Activated naive CD8-positive, alpha-beta T cell treated with anti-CD3 and anti-CD28 coated beads, Interleukin-2, amount 10 ng/mL, durations not matched to agents 7 days and 5 days (primary cell): ENCODE measurements at places on chromosomes 2 and 18. TPM values are rescaled to one million over a fixed set of nuclear protein-coding genes. Genes with fewer than 3 reads are reported as not detected.

IL36RN gene
- total RNA-seq = not detected

ARPC2 gene
- total RNA-seq = 707 TPM

CHAC2 gene
- 7.3 TPM for total RNA-seq

ANO7 gene
- total RNA-seq = 0.97 TPM

MAP3K19 gene
- total RNA-seq = not detected

SMPD4 gene
- 67.3 TPM for total RNA-seq

DNA sequence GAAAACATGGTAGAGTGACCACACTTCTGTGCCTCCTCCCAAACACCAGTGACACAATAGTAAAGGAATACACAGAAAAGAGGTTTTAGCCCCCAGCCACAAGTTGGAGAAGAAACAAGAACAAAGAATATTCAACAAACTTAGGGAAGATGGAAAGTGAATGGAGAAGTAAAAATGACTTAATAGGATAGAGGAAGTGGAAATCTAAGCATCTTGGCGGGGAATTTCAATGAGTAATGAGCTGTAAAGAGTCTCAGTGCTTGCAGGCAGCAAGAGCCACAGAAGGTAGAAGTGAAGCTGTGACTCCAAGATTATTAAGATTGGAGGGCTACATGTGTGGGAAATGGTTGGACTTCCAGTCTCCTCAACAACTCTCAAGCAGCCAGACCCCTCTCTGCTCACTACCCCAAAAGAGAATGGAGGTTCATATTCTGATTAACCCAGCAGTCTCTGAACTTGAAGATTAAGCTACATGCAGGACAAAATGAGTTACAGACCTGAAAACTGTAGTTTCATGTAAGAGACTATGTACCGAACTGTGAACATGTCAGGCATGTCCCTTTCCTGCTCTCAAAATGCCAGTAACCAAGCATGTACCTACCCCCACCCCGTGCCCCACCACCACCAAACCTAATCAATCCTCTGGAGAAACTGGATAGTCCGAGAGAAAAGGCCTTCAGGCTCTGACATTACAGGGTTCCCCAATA, 16.9 kb upstream of the HNRNPLL start:
- no peaks in the 10 kb centered on the region for H3K36me3 ChIP-seq
- DNase-seq = no peak
- H3K4me1 ChIP-seq = peaks cover 2% of the 10 kb centered on the region

- H3K4me1 ChIP-seq = no peaks in the 10 kb centered on the region
- H3K27ac ChIP-seq = no peak overlapping the region
- no peaks in the 10 kb centered on the region for H3K36me3 ChIP-seq
- no peak overlapping the region for H3K4me3 ChIP-seq
- DNase-seq = no peak
These were observed 86.6 kb upstream of the THOC1 start for GRCh38 chr18:354471-354870.

- H3K4me1 ChIP-seq = no peaks in the 10 kb centered on the region
- H3K36me3 ChIP-seq = no peaks in the 10 kb centered on the region
- no peak overlapping the region for H3K27ac ChIP-seq
- DNase-seq = no peak
These were observed 120.8 kb downstream of the GAREM1 start for GRCh38 chr18:32349728-32350395.

DNA sequence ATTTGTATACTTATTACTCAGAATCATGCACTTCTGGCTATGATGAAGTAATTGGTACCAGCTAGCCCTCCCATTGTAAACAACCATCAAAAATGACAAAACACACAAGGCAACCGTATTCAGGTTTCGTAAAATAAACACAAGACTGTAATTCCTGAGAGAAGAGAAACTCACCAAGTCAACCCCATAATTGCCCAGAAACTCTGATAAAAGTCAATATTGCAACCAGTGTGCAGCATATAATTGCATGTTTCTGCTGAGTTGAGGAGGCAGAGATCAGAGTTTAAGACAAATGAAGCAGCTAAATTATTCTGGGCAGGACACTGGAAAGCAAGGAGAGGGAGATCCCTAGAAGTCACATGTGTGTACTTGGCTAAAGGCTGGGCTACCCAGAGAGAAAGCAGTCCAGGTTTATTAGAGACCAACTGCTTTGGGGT, 90.3 kb downstream of the ROCK2 start:
- H3K4me3 ChIP-seq = no peak overlapping the region
- H3K27me3 ChIP-seq = no peaks in the 10 kb centered on the region
- DNase-seq = no peak
- no peaks in the 10 kb centered on the region for H3K4me1 ChIP-seq

GRCh38 chr2:129056959-129057317, 738.3 kb upstream of the HS6ST1 start:
- H3K4me3 ChIP-seq = no peak overlapping the region
- H3K27me3 ChIP-seq = no peaks in the 10 kb centered on the region
- no peaks in the 10 kb centered on the region for H3K4me1 ChIP-seq
- no peak for DNase-seq
- no peak overlapping the region for H3K27ac ChIP-seq

DNA sequence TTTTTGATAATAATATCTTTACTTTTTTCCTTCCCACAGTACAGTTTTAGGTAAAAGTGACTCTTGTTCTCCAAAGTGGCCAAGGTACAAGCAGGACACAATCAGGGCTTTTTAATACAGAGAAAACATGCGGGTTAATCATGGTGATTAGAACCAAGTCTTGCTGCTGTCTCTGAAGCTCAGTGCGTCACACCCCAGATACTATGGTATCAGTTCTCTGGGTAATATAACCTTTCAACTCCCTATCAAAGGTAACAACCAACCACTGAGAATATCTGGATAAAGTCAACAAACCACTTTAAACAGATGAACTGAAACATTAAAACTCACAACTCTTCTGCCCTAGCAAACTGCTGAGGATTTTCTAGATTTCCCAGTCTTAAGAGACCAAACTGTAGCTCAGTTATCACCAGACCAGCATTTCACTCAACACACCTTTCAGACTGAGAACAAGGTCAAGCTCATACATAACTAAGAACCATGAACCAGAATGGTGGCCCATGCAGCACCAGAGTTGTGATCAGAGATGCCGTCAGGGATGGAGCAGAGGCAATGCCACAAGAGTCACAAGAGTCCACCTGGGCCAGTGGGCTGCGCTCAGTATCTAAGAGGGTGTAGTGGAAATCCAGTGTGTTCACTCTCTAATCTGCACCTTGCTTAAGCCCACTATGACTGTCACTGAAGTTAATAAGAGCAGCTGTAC, 103.0 kb downstream of the UXS1 start:
- no peak overlapping the region for H3K27ac ChIP-seq
- DNase-seq = no peak
- no peaks in the 10 kb centered on the region for H3K27me3 ChIP-seq
- H3K36me3 ChIP-seq = peaks cover 56% of the 10 kb centered on the region
- H3K4me1 ChIP-seq = peaks cover 55% of the 10 kb centered on the region

GRCh38 chr2:17576802-17577201, 36.3 kb downstream of the VSNL1 start:
- H3K36me3 ChIP-seq = no peaks in the 10 kb centered on the region
- peaks cover 14% of the 10 kb centered on the region for H3K4me1 ChIP-seq
- DNase-seq = no peak
- H3K4me3 ChIP-seq = no peak overlapping the region
- peaks cover 9% of the 10 kb centered on the region for H3K27me3 ChIP-seq

DNA sequence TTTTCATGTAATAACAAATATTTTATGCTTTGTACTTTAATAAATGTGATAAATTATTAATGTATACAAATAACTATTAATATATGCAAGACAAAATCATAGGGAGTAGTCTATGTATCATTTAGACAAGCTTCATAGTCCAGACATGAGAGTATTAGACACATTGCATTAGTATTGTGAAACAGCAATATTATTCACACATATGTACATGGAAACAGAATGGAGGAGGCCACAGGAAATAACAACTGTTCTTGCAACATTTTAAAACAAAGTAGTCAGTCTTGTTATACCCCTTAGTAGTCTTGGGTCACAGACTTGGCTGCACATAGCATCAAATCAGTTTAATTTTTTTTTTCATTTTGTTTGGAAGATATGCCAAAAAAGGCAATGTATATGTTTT, 15.8 kb downstream of the DSC1 start:
- H3K4me3 ChIP-seq = no peak overlapping the region
- H3K27ac ChIP-seq = no peak overlapping the region
- H3K36me3 ChIP-seq = no peaks in the 10 kb centered on the region
- DNase-seq = no peak
- H3K4me1 ChIP-seq = no peaks in the 10 kb centered on the region

- no peaks in the 10 kb centered on the region for H3K36me3 ChIP-seq
- no peaks in the 10 kb centered on the region for H3K4me1 ChIP-seq
- H3K27me3 ChIP-seq = peaks cover 2% of the 10 kb centered on the region
- no peak overlapping the region for H3K27ac ChIP-seq
These were observed 36.5 kb upstream of the SLC66A3 start for GRCh38 chr2:11118761-11119160.

GRCh38 chr2:234951664-234952269, at the start of gene SH3BP4:
Gene SH3BP4 (plus strand): TSS chr2:234952017. CDS start chr2:235035003, 82,986 bp downstream.
- H3K27me3 ChIP-seq = peaks cover 61% of the 10 kb centered on the region
- no peak within 1 kb of the TSS for H3K27ac ChIP-seq
- DNase-seq = peak; percentile 49
- peaks cover 4% of the 10 kb centered on the region for H3K4me1 ChIP-seq
- no peaks in the 10 kb centered on the region for H3K36me3 ChIP-seq

DNA sequence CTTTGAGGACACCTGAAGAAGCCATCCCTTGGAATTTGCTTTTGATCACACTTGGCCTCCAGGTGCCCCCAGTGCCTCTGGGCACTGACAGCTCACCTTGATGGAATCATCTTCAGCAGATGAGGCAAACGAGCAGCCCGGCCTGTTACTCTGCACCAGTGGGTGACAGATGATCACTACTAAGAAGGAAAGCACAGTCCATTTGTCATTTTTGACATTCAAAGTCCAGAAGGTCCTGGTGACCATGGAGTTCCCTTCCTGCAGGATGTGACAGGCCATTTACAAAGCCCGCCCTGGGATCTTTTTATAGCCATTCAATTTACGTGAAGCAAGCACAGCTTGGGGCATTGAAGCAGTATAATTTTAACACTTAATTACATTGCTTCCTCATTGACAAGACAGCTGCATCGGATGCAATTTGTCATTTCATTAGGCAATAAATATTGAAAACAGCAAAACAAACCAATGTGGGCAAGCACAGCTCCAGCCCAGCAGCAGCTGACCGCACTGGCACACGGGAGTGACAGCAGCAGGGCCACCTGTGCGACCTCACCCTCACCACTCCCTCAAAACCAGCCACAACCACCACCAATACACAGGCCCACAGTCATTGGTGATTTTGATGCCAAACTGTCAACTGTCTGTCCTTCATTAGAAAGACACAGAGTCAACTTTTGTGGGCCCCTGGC, 76.0 kb upstream of the SLC66A3 start:
- no peak overlapping the region for H3K27ac ChIP-seq
- H3K27me3 ChIP-seq = peaks cover 9% of the 10 kb centered on the region
- no peak overlapping the region for H3K4me3 ChIP-seq
- H3K4me1 ChIP-seq = no peaks in the 10 kb centered on the region
- no peak for DNase-seq

- DNase-seq = no peak
- no peaks in the 10 kb centered on the region for H3K36me3 ChIP-seq
- H3K27ac ChIP-seq = no peak overlapping the region
- H3K4me3 ChIP-seq = no peak overlapping the region
- H3K27me3 ChIP-seq = peaks cover 23% of the 10 kb centered on the region
- no peaks in the 10 kb centered on the region for H3K4me1 ChIP-seq
These were observed 99.4 kb upstream of the PKDCC start for GRCh38 chr2:41948397-41948763.

DNA sequence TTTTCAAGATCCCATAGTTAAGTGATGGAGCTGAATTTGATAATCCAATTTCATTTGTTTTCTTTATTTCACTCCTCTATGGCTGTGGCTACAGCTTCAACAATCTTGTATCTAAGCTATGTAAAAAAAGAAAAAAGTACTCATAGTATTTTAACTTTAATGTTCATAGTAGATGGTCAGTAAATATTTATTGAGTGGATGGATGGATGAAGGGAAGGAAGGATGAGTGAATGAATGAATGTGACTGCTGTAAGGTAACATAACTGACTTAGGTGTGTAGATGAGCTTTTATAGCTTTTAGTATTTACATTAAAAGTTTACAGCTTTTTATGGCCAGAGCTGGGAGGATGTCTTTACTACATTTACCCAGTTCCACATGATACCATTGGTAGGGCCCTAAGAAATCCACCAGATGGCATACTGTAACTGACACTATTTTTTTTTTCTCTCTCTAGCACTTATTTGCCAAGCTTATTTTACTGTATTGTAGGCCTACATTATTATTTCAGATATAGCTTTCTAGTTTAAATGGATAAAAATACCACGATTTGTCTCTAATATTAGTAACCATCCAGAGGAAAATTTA, 13.4 kb upstream of the HRH4 start:
- H3K4me3 ChIP-seq = no peak overlapping the region
- H3K4me1 ChIP-seq = peaks cover 12% of the 10 kb centered on the region
- H3K27me3 ChIP-seq = no peaks in the 10 kb centered on the region

- DNase-seq = no peak
- peaks cover 28% of the 10 kb centered on the region for H3K4me1 ChIP-seq
- peaks cover 9% of the 10 kb centered on the region for H3K36me3 ChIP-seq
- no peak overlapping the region for H3K27ac ChIP-seq
These were observed 4.6 kb downstream of the PPP1R7 start for GRCh38 chr2:241154915-241155314.

DNA sequence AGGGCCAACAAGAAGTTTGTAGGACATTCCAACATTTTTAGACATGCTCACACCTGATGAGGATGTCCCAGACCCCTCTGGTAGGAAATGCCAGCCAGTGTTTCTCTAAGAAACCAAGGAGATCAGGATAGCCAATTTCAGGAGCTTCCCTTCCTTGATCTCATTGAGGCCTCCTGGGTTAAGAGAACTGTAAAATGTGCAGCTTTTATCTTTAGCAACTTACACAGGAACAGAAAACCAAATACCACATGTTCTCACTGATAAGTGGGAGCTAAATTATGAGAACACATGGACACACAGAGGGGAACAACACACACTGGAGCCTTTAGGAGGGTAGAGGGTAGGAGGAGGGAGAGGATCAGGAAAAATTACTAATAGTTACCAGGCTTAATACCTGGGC, 99.6 kb upstream of the MAP2 start:
- H3K27ac ChIP-seq = no peak overlapping the region
- no peak for DNase-seq
- H3K4me1 ChIP-seq = no peaks in the 10 kb centered on the region
- no peaks in the 10 kb centered on the region for H3K36me3 ChIP-seq
- H3K4me3 ChIP-seq = no peak overlapping the region
- no peaks in the 10 kb centered on the region for H3K27me3 ChIP-seq
